ENCODE measurements at places on chromosomes 5 and 9.

GRCh38 chr9:134328841-134329575 is 2.8 kb downstream of the RXRA start:
- DNase-seq: no peak

GRCh38 chr9:114852050-114852594 is 46.3 kb upstream of the TNFSF15 start:
- DNase-seq: no peak

- DNase-seq: no peak
These were observed at the start of gene PLPPR1 for GRCh38 chr9:101028346-101029314. PLPPR1 (plus strand) TSS chr9:101028727.

- DNase-seq: no peak
These were observed 386.9 kb upstream of the TLE4 start for GRCh38 chr9:79184831-79185230.

DNA sequence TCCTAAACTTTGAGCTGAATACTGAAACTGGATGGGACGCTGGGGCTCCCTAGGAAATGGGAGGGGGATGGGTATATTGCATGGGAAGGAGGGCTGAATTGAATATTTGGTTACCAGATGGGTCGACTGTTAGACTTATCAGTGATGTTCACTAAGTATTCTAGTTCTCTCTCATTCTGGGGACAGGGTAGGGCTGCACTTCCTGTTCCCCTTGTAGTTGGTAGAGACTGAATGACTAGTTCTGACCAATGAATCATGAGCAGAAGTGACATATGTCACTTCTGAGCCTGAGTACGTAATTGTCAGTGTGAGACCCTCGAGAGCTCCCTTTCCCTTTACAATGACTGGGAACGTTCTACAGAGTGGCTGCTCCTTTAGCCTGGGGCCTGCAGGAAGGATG is 55.5 kb upstream of the DMRT1 start:
- no peak for DNase-seq

GRCh38 chr9:104527109-104527508 is at the start of gene OR13C4:
OR13C4 (minus strand) TSS chr9:104527209; CDS start chr9:104527209, 0 bp downstream.
- DNase-seq: no peak

GRCh38 chr9:102101723-102102122 is 363.3 kb upstream of the GRIN3A start:
- no peak for DNase-seq

- DNase-seq: no peak
These were observed 651.2 kb upstream of the CCNG1 start for GRCh38 chr5:162786234-162786633.

DNA sequence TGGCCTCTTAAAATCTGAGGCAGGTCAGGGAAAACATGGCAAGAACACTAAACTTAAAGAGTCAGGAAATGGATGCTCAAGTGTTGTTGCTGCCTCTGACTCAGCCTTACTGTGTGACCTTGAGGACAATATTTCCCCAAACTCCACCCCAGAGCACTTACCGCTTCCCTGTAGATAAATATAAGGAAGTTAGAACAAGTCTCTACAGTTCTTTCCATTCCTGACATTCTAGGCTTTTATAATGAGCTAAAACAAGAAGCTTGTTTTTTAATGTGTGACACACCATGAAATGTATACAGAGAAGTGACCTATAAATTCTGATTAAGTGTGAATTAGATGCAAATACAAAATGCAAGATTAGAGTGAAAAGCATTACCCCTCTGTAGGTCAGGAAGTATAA is 129.3 kb downstream of the GRIA1 start:
- DNase-seq: no peak

DNA sequence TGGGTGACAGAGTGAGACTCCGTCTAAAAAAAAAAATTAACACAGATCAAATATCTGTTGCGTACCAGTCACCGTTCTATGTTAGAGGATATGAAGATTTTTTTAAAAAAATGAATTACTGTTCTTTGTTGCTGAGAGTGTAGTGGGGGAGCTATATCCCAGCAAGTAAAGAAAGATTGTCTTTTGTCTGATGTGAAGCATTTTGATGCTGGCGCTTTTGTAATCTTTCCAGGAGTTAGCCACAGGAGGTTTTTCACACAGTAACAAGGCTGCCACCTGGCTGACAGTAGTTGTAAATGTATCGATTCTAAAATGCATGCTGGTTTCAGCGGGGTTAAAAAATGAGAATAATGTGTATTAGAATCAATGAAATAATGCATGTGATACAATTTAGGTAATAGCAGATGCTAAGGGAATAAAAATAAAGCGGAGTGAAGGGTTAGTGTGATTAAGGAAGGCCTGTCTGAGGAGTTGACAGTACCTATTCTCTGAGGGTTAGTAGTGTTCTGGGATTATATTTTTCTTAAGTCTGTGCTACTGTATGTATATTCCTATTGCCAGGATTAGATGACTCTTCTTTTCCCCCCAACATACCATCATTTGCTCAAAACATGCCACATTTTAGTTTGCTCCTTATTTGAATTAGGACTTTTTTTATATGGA is 3.4 kb downstream of the LMNB1 start:
- no peak for DNase-seq

GRCh38 chr5:73186976-73187375 is 14.0 kb downstream of the TMEM174 start:
- no peak for DNase-seq

DNA sequence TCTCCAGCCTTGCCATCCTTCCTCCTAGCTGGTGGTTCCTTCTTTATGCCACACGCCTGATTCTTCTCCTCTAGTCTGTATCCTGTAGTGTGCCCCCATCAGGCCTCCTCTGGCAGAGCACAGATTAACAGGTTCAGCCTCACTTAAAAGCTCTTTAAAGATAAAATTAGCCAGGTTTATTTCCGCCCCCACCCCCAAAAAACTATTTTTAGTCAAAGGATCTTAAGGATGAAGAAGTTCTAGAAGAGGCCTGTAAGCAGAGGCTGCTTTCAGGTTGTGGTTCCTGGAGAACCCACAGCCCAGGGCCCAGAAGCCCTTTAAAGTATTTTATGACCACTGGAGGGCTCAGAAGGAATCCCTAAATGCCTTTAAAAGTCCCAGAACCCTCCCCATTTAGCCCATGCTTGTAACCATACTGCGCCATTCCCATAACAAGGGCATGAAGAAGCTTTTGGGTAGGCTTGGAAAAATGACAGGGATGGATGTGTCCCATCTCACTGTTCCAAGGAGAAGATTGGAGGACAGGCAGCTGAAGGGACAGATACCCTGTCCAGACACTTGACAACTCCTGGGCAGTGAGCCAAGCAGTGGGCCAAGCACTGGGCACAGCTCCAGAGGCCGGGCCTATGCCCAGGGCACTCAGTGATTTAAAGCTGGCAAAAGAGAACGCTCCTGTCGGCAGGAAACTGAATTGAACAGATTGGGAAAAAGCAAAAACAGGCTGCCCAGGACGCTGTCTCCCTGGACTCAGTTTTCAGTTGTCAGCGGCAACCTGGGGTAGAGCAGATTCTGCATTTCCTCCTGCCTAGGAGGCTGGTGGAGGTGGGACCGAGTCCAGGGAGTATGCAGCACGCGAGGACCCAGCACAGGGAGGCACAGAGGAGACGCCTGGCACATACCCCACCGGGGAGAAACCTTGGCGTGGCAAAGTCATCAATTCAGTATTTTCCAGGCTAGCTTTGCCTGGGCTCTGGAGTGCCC is 106.3 kb upstream of the SSBP2 start:
- DNase-seq: no peak

DNA sequence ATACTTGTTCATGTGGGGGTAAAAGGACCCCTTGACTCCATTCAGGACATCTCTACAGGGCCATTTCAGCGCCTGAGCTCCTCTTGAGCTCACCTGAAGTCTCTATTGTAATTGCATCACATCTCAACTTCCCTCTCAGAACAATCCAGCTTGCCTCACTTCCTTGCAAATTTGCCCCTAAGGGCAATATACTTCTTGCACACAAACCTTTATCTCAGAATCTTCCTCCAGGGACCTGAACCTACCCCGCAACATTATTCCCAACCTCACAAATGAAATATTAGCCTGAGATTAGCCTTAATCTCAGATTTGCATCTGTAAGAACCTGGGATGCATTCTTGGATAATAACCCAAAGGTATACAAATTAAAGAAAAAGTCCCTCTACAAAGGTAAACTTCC is 159.2 kb downstream of the DRD1 start:
- DNase-seq: no peak

GRCh38 chr9:71854811-71855210 is 56.2 kb downstream of the ABHD17B start:
- no peak for DNase-seq

GRCh38 chr5:124661317-124662141 is 84.9 kb downstream of the ZNF608 start:
- DNase-seq: no peak

DNA sequence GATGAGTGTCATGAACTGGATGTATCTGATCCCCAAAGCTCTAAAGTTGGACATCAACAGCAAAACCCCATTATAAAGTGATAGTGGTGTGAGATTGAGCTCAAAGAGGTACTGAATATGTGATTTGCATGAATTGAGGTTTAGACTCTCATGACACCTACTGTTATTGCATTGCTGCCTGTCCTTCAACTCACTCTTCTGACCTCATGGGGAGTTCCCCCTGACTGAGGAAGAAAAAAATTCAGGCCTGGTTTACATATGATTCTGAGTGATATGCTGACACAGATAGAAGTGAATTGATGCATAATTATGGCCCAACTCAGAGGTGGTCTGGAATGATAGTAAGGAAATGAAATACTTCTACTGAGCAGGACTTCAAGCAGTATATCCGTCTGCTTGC is 76.2 kb upstream of the CHD1 start:
- DNase-seq: no peak

DNA sequence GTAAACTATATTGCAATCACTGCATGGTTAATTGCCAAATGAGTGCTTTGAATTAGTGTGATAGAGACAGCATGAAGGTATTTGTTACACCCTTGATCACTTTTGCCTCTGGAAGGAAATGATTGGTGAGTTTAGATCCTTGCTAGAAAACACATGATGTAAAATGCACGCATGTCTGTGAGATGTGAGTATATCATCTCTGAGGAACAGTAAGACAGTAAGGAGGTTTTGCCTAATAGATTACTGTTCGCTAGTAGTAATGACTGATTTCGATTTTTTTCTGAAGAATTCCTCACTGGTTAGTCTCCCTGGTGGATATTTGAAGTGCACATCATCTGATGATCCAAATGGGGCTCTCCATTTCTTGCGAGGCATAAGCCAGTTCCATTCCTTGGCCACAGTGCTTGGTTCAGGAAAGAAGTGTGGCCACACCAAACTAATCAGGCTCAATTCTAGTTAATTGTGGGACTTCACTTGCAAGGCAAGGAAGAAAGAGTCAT is 156.4 kb upstream of the ADRA1B start:
- no peak for DNase-seq

GRCh38 chr5:161432798-161433197 is 113.7 kb downstream of the GABRB2 start:
- no peak for DNase-seq

DNA sequence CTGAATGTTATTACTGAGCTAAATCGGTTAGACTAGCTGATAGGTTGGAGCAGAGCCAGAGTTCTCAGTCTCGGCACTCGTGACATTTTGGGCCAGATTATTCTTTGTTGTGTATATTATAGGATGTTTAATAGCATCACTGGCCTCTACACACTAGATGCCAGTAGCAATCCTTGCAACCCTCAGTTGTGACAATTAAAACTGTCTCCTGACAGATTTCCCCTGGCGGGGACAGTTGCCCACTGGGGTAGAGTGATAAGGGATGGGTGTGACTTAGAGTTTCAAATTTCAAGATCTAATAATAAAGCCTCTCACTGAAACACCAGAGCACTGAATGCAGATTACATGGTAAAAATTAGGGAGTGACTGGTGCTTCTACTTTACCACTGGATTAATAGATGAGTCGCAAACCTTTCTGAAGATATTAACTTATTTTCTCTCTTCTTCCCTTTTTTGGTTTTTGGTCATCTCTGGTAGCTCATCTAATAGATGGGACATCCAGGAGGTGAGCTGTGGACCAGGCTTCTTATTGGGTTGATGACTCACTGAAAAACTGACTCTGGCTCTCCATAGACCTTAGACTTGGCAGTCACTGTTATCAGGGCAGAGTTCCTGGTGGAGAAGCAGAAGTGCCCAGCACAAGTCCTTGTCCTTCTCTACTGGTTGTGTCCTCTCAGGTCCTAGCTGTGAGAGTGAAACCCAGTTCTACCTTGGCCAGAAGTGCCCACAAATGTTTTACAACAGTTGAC is 150.3 kb downstream of the UNC13B start:
- no peak for DNase-seq

DNA sequence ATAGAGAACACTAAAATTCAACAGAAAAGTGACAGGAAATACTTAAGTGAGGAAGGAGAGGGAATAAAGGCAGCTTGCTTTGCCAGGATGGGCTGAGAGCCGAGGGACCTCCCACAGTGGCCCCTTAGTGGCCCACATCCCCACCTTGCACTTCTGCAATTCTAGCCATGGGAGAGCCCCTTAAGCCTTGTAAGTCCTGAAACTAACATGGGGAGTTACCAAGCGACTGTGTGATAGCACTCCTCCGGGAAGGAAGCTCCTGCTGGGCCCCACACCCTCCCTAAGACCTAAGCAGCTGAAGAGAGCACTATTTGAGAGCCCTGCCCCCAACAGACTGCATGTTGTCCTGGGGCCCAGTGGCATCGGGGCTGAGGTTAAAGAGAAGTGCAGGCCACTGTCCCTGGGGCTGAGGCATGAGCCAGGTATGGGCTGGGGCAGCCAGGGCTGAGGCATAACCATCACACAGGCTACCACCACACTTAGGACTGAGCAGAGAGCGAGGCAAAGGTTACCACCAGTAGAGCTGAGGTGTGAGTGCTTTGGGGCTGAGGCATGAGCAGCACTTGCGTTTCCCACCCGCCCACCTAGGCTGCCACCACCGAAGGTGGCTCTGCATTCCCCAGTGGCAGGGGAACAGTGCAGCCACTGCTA is 301.8 kb upstream of the TRPC7 start:
- DNase-seq: no peak

- DNase-seq: no peak
These were observed 81.2 kb downstream of the ADAMTS12 start for GRCh38 chr5:33810491-33811120.

GRCh38 chr5:41835645-41836044 is 34.6 kb downstream of the OXCT1 start:
- DNase-seq: no peak

DNA sequence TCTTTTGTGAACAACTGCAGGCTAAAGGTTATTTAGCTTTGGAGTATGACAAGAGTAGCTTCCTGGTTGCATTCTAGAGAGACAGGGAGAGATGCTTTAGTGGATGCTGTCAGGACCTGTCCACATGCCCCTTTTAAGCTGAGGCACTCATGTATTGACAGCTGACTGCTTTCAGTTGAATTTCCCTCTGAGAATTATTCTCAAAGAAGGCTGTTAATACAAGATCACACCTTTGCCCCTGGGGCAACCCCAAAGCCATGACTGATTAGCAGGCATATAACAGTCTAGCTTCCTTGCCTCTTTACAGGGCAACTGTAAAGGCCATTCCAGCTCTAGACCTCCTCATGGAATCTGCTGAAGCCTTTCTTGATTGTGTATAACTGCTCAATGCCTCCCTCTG is 117.6 kb upstream of the ATP10B start:
- no peak for DNase-seq
